HT1080 (cell line): ENCODE measurements at places on chromosomes 5 and 9.

DNA sequence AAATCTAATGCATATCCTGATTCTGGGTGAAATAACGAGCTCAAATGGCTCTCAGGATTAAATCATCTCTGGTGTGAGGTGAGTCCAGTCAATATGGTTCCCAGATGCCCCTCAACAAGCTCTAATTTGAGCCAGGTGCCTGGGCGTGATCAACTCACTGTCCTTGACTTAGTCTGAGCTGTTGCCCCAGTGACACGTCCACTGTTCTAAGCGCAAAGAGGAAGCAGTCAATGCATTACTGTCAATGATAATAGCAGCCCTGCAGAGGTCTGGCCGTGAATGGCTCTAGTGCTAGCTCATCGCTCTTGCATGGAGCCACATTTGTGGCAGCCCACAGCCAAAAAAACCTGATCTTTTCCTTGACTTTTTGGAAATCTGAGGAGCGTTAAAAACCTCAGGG, 128.6 kb upstream of the EFNA5 start:
- DNase-seq = no peak

GRCh38 chr5:78405829-78406750, 45.7 kb downstream of the SCAMP1 start:
- DNase-seq = peak; percentile 72

DNA sequence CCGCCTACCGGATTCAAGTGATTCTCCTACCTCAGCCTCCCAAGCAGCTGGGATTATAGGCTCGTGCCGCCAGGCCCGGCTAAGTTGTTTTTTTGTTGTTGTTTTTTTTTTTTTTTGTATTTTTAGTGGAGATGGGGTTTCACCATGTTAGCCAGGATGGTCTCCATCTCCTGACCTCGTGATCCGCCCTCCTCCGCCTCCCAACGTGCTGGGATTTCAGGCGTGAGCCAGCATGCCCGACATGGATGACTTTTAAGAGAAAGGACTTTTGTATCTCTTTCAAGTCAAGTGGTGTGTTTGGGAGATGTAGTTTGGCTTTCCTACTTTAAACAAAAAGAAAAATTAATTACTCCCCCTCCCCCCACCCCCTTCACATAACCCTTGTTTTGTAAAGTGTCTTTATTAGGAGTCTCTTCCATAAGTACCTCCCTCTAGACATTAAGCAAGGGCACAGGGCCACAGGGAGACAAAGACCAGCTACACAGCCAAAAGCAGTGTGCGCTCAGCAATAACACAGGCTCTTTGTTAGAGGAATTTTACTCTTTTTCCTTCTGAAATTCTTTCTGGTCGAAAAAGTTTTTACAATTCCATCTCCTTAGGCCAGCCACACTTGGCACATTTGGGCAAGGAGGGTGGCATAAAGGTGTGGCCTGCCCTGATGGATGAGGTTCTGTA, 31.2 kb downstream of the JAKMIP2 start:
- no peak for DNase-seq

DNA sequence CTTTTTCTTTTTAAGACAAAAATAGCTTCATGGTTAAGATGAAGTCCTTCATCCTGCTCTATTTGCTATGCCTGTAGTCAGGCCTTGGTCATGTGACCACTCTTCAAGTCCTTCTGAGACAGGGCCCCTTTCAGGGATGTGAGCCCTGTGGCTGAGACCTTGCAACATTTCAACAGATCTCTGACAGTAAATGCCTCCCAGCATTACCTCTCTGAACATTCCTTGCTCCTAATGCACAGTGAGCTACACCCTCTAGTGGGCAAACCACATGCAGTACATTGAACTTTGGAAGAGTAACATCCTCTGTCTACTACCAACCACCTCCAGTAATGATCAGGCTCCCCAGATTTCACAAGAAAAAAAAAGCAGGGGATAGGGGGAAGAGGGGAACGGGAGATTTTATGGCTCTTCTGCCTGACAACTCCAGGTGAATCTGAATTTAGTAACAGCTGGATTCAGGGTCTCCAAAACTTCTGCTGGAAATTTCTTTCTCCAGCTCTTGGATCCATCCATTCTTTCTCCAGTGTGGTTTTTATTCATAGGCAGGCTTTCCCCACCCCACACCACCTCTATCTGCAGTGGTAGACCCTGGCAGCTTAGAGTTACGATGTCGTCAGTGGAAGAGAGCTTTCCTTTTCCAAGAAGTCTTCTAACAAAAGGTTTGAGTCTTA, 8.9 kb upstream of the FBXO38 start:
- peak; percentile 59 for DNase-seq

DNA sequence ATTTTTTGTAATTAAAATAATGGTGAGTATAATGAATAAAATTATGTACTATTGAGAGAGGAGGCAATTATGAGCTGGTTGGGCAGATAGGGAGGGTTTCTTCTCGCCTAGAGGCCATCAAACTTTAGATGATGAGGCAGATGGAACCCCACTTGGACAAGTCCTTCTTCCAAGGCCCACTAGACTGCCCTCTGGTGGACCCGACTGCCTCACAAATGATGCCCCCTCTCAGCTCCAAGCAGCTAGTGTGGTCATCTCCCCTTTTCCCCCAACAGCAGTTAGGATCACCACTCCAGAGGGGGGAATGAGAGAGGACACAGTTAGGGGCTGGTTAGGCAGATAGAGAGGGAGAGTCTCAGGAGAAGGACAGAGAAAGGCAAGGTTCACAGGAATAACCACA, 348.0 kb upstream of the CDH18 start:
- peak; percentile 8 for DNase-seq

GRCh38 chr5:141958546-141959172, 657 bp upstream of the PCDH12 start:
- DNase-seq = peak; percentile 36

DNA sequence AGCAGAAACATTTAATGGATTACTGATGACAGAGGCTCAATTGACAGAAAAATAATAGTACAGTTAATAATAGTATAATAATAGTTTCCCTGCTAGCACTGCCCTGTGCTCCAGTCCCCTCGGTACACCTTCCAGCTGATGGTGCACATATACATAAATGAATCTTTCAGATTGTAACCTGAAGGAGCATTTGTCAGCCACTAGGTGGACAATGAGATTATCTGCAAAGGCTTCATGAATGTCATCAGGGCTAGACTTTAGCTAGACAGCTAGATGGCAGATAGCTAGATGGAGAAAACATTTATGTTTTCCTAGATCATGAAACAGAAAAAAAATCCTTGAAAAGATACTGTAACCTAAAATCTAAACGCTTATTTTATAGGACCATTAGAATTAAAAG, 304.4 kb upstream of the SMC2 start:
- DNase-seq = no peak

DNA sequence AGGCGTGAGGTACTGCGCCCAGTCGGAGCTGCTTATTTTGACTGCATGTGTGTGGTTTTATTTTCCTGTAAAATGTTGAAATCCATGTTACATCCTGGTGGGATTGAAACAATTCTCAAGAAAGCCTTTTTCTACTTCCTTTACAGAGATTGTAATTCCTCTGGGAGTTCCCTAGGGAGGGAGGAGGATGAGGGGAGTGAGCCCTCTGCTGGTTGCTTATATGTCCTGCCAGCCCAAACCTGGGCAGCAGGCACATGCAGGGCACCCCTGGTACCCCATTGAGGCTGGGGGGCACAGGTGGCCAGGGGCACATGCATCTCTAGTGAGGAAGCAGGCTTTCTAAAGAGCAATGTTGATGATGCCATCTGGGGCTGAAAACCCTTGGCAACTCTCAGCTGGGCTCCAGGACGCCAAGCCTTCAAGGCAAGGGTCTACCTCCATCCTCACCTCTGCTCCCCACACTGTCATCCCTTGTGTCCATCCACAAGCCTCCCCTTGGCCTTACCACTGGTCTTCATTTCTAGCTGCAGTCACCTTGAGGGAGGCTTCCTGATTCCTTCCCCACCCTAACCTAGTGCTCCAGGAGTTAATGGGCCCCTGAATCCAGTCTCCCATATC, 84.7 kb upstream of the TNFSF8 start:
- peak; percentile 46 for DNase-seq

GRCh38 chr5:35242702-35243258, 12.5 kb upstream of the PRLR start:
- DNase-seq = no peak

DNA sequence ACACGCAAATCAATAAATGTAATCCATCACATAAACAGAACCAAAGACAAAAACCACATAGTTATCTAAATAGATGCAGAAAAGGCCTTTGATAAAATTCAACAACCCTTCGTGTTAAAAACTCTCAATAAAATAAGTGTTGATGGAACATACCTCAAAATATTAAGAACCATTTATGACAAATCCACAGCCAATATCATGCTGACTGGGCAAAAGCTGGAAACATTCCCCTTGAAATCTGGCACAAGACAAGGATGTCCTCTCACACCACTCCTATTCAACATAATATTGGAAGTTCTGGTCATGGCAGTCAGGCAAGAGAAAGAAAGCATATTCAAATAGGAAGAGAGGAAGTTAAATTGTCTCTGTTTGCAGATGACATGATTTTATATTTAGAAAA, 1946.3 kb upstream of the CDH9 start:
- no peak for DNase-seq
